ENCODE measurements at places on chromosomes 6 and 20.

GRCh38 chr6:9628819-9629218 lies 786.1 kb downstream of the TFAP2A start:
- no peaks in the 10 kb centered on the region for H3K27me3 ChIP-seq
- H3K36me3 ChIP-seq = 0 out of 2 replicates have a peak, but pooled peaks cover 6% of the 10 kb centered on the region
- H3K27ac ChIP-seq = no peak overlapping the region
- H3K4me1 ChIP-seq = peaks cover 5% of the 10 kb centered on the region
- no peak overlapping the region for H3K4me3 ChIP-seq

- no peak for DNase-seq
- no peaks in the 10 kb centered on the region for H3K4me1 ChIP-seq
- no peak overlapping the region for H3K27ac ChIP-seq
- H3K27me3 ChIP-seq = no peaks in the 10 kb centered on the region
- H3K4me3 ChIP-seq = no peak overlapping the region
Measured at GRCh38 chr6:164827537-164827936, 481.9 kb downstream of the C6orf118 start.

DNA sequence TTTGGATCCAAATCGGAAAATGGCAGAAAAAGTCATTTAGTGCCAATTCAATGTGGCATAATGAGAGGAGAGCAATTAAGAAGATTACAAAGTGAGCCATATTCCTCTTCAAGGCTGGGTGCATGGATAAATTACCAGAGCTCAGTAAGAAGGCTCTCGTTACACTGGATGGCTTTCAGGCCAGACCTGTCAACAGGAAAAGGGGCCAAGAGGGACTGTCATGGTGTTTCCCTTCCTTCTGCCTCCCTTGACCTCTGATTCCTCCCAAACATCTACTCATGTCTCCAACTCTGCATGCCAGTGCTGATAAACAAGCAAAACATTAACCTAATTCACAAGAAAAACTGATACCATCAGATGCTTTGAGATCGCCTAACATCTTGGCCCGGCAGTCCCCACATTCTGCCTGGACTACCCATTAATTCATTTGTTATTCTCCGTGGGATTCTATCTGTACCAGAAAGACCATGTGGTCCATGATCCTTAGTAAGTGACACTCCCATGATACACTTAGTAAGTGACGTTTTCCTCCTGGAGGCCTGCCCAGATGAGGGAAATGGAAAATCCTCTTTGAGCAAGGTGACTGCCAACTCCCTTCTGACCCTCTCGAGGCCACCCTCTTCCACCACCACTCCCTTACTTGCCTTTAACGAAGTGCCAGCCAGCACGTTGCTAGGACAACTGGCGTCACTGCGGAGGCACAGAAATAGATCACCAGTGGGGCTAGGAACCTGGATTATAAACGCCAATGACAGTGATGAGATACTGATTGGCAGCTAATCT lies 239.2 kb downstream of the GMPR start:
- H3K27me3 ChIP-seq = no peaks in the 10 kb centered on the region
- H3K27ac ChIP-seq = no peak overlapping the region
- peaks cover 6% of the 10 kb centered on the region for H3K36me3 ChIP-seq
- H3K4me3 ChIP-seq = no peak overlapping the region
- DNase-seq = no peak

- H3K36me3 ChIP-seq = no peaks in the 10 kb centered on the region
- H3K4me3 ChIP-seq = no peak within 1 kb of the TSS
- no peaks in the 10 kb centered on the region for H3K4me1 ChIP-seq
- H3K27ac ChIP-seq = no peak within 1 kb of the TSS
- no peak for DNase-seq
Measured at GRCh38 chr6:30940361-30940986, at the start of gene MUCL3. MUCL3 (plus strand) TSS chr6:30940973; CDS start chr6:30941000, 27 bp downstream.

GRCh38 chr6:82494367-82494766 lies 130.8 kb downstream of the TPBG start:
- H3K4me1 ChIP-seq = no peaks in the 10 kb centered on the region
- H3K27ac ChIP-seq = no peak overlapping the region
- DNase-seq = no peak
- no peak overlapping the region for H3K4me3 ChIP-seq
